Stimulated activated CD4-positive, alpha-beta T cell treated with anti-CD3 and anti-CD28 coated beads, Interleukin-1b, Interleukin-23, amount 100 ng/mL, for 1 hour (primary cell): ENCODE measurements at places on chromosomes 4 and X.

DNA sequence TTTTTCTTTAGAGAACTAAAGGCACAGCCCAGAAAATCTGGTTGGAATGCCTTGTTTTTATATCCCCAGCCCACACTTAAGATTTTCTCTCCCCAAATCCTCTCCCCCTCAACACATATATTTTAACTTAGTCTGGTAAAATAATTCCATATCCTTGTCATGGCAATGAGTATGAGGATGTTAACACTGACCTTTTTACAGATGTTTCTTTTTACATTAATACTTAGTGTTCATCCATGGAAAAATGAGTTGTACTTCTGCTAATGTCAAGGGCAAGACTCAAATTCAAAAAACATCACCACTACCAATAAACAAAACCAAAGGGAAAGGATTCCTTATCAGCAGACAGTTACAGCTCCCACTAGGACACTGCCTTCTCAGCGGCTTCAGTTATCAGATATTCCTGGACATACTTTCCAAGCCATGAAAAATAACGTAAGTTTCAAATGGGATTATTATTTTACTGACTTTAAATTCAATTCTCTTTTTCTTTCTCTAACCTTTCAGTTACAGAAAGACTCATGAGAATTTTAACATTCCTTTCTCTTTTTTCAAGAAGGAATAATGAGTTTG lies 83.3 kb downstream of the RASL11B start:
- DNase-seq, result no peak

DNA sequence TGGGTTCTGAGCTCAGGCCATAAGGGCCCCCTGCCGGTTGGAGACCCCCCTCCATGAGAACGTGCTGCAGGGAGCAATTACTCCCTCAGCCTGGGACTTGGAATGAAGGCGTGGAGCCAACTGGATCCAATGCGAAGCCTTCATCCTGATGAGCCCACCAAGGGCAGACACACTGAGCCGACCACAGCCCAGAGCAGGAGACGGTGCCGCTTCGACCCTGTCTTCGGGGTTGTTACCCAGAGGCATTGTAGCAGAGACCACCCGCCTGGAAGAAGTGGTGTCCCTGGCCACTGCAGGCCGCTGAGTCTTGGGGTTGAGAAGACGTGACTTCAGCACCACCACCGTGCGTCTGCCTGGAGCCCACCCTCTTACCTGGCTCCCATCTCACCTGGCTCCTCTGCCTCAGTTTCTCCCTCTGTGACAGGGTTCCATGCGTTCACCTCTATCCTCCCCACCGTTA lies 7.0 kb upstream of the NKX1-1 start:
- DNase-seq, result no peak

GRCh38 chr4:138408758-138409157 lies 166.6 kb upstream of the SLC7A11 start:
- DNase-seq, result no peak

DNA sequence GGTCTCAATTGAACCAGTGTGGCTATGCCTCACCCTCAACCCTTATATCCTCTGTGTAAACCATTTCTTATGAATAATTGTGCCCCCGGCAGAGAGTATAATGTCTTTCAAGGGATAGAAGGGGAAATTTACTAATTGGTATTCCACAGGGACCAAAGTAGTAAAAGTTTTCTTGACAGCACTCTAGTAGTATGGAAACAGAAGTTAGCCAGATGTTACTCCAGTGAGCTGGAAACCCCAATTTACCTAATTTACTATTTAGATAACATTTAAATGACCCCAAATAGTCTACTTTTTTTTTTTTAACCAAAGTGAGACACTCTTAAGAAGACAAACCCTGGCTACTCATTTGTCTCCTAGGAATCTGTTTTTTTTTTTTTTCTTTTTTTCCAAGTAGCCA lies 32.3 kb downstream of the DTHD1 start:
- DNase-seq, result no peak

DNA sequence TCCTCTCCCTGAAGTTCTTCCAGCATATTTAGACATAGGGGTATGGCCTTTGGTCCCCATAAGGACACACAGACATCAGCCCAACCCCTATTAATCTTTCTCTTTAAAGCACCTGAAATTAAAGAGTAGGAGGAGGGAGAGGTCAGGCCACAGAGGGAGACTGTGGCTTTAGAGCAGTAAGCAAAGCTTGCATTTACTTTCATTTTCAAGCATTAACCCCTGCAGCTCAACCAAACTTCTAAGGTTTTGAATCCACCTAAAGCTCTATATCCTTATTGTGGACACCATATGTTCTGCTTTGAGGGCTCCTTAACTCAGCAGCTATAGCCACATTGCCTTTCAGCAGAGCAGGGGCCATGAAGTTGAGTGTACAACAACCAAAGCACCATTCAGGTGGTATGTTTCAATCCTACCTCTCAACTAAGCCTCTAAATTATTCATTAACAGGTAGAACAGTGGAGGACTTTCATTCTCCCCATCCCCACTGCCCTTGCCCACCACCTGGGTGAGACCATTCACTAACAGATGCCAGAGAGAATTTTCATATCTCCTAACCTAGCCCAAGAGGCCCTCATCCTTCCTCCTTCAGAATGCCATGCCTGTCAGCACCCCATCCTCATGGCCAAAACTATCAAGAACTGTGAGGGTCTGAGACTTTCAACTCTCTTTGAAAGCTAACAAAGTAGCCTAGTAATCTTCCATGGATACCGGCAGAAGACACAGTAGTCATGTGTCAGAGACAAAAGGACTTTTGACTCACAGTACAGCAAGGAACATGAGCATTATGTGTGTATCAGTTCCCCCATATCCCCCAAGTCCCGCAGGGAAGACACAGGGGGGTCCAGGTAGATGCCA lies 20.8 kb downstream of the LIN54 start:
- DNase-seq, result no peak

GRCh38 chr4:116872308-116872707 lies 213.1 kb downstream of the TRAM1L1 start:
- DNase-seq, result no peak

DNA sequence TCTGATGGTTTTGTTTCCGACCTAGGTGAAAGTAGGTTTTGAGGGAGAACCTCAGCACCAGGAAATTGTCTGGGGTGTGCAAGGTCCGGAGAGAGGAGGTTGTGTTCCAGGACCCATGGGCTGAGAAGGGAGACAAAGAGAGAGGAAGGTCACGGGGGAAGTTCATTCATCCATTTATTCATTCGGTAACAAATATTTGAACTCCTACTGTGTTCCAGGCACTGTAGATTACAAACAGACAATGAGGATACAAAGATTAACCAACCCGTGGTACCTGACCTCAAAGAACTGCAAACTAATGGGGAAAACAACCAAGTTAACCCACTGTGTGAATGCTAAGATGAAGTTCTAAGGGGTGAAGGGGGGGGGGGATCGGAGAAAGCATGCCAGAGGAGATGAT lies 1.8 kb upstream of the GPC3 start:
- DNase-seq, result no peak

- DNase-seq, result no peak
Observed at GRCh38 chr4:185272245-185272644, 62.8 kb downstream of the SNX25 start.

DNA sequence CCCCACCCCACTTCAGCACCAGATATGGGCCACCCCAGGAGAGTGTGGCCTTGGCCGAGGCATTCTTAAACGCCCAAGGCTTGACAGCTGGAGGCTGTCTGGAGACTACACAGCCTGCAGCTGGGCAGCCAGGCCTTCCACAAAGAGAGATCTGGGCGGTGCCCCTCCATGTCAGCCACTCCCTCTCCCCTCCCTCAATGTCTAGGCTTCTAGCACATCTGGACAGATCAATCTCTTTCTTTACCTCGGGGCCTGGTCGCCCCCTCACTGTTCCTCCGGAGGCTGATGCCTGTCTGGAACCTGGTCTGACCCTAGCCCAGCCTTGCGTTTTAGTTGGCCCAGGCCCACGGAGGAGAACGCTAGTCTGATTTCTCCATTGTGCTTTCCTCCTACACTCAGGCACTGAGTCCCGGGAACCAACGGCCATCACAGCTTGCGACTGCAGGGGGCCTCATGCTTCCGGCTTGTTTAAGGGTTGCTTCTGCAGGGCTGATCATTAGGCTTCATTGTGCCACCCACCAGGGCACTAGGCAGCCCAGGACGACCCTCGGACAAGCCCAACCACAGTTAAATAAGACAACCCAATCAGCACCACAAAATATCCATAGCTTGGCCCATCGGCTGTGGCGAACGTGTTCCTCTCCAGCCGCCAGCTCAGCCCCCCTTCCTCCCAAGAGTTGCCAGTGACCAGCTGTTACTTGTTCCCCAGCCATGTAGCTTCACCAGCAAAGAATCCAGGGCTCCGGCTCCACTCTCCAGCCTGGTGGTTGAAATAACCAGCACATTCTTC lies 200.6 kb downstream of the BCOR start:
- DNase-seq, result no peak

GRCh38 chr4:26434030-26434639 lies 56.1 kb downstream of the CCKAR start:
- DNase-seq, result no peak

DNA sequence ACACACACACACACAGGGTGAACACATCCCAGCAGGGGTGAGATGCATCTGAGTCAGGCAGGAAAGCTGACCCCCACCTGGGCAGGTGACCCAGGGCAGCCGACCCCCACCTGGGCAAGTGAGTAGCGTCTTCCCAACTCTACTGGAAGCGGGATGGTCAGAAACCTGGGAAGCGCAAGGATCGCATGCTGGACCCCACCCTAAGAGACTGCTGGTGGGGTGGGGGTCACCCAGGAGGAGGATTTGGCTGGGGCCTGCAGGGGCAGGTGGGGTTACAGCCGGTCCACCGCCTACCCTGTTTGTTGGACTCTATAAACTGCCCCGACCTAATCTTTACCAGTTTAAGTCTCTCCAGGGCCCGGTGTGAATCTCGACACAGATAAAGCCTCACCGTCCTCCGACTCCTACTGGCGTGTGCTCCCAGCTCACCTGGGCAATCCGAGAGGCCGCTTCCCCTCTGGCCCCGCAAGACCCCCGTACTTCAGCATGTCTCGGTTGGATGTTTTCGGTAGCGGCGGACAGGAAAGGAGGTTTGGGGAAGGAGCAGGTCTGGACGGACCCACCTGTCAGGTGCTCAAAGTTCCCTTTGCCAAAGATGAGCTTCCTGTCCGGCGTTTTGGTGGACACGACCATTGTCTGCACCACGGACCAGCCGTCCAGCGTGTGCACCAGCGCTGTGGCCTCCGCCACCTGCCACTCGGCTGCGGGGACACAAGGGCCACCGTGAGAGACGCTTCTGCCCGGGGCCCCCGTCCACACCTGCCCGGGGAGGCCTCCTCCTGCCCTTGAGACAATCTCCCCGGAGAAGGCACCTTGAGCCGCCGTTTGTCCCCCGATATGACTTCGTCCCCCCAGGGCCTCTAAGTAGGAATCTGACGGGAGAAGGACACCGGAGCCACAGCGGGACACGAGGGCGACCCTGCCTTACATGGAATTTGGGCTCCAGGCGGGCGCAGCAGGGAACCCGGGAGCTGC lies 2.0 kb downstream of the GTPBP6 start:
- no peak for DNase-seq

DNA sequence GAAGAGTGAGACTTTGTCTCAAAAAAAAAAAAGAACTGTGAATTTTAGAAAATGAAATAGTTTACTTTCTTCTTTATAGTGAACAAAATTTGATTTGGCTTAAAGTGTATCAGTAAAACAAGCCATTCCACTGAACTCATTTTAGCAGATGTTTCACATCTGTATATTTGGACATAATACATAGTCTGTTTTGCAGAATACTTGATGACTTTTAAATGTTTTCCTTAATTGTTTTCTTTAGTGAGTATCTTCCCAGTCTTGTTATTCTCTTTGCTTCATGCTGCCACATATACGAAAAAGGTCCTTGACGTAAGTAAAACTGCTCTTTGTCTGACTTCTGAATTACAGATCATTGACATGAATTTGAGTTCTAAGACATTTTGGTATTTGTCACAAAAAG lies 8.3 kb downstream of the TMEM33 start:
- no peak for DNase-seq

GRCh38 chr4:132955146-132955545 lies 193.9 kb upstream of the PCDH10 start:
- DNase-seq, result no peak

DNA sequence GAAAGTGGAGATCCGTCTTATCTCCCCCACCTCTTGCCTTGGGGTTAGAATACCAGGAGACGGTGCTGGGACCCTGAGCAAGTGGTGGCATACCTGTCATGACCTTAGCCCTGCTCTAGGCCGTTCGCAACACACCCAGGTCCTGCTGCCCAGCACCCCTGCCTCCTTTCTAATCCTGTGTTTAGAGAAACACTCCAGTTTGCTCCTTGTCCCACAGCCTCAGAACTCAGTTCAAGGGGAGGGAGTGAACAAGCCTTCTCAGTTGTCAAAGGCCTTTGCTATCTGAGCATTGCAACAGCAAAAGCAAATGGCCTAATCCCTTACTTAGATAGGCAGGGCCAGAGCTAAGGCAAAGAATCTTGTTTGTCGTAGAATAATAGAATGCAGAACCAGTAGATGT lies 67.9 kb downstream of the CHRNA9 start:
- DNase-seq, result no peak

DNA sequence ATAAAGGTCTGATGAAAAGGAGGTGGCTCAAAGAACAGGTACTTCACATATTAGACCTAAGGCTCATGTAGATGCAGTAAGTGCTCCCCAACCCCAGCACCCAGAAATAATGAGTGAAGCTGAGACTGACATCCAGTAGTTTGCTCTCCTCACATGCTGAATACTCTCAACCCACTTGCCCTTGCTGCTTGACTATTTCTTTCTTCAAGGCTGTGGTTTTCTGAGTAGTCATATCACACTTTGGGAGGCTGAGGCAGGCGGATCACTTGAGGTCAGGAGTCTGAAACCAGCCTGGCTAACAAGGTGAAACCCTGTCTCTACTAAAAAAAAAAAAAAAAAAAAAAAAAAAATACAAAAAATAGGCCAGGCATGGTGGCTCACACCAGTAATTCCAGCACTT lies 51.5 kb upstream of the PRPS1 start:
- DNase-seq, result no peak

- no peak for DNase-seq
Observed at GRCh38 chr4:65789805-65790204, 119.5 kb upstream of the EPHA5 start.

DNA sequence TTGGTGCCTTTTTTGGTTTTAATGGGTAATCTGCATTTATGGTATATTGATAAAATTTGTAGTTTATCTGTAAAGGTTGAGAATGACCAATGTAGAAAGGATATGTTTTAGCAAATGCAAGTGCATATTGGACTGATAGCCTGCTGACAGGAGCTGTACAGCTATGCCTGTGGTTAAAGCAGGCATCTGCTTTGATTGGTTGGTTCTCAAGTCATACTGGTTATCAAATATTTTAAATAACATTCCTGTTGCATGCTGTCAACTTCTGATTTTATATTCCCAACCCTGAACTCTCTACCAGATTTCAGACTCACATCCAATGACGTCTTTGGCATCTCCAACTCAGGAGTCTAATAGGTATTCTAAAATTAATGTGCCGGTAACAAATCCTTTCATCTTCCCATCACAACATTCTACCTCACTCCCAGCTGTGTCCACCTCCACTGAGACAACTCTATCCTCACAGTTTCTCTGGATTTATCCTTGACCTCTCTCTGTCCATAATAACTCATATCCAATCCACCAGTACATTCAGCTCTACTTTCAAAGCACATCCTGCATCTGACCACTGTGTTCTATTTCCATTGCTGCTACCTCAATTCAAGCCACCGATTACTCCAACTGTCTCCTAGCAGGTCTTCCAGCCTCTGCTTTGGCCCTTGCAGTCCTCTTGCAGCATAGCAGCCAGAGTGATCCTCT lies 125.7 kb downstream of the CAMK2D start:
- DNase-seq, result no peak
